ENCODE measurements at places on chromosomes 12 and 14. TPM values are rescaled to one million over a fixed set of nuclear protein-coding genes. Genes with fewer than 3 reads are reported as not detected.

- no peak for DNase-seq
These were observed 52.1 kb downstream of the KDM5A start for GRCh38 chr12:337039-337438.

GRCh38 chr12:27199638-27200300 lies 44.3 kb upstream of the STK38L start:
- DNase-seq: no peak

GRCh38 chr14:71758229-71758951 lies 173.8 kb upstream of the RGS6 start:
- no peak for DNase-seq

The TRPV4 gene
- not detected for total RNA-seq

The POU6F1 gene
- total RNA-seq: 9.0 TPM

- no peak for DNase-seq
These were observed 27.5 kb upstream of the JPH4 start for GRCh38 chr14:23605931-23606585.

- no peak for DNase-seq
These were observed 3.5 kb downstream of the GLT1D1 start for GRCh38 chr12:128856791-128857078.

DNA sequence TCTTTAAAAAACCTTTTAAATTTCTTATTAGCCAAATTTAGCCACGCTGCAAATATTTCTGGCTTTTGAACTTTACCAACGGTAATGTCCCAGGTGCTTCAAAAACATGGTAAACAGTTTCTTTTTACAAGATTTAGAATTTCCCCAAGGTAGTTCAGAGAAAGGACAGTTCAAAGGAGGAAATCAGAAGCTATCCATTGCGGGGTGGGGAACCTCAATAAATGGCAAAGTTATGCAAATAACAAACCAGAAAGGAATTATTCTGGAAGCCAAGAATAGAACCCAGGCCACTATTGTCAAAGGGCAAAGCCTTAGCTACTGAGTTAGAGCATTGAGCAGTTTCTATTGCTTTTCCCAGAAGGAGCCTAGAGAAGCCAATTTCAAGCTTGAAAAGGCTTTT lies 62.3 kb downstream of the PDE6H start:
- no peak for DNase-seq

Data from frontal cortex (tissue), 4 donors.